ENCODE measurements at places on chromosomes 1 and 21.

GRCh38 chr1:8813016-8813763 is 4.2 kb downstream of the RERE start:
- DNase-seq, result no peak

DNA sequence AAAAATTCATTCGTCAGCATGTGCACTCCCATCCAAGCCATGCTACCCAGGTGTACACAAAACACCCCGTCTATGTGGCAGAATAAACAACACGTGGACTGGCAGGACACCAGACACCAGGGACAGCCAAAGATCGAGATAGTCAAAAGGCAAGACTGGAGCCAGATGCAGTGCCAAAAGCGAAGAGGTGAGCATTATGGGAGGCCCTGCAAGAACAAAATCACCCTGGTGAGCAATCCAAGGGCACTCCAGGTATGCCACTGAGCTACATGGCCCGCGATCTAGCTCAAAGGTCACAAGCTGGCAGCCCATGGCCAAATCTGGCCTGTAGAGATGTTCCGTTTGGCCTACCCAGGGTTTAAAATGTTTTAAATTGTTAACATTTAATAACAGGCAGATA is 33.7 kb downstream of the PLPP3 start:
- no peak for DNase-seq

DNA sequence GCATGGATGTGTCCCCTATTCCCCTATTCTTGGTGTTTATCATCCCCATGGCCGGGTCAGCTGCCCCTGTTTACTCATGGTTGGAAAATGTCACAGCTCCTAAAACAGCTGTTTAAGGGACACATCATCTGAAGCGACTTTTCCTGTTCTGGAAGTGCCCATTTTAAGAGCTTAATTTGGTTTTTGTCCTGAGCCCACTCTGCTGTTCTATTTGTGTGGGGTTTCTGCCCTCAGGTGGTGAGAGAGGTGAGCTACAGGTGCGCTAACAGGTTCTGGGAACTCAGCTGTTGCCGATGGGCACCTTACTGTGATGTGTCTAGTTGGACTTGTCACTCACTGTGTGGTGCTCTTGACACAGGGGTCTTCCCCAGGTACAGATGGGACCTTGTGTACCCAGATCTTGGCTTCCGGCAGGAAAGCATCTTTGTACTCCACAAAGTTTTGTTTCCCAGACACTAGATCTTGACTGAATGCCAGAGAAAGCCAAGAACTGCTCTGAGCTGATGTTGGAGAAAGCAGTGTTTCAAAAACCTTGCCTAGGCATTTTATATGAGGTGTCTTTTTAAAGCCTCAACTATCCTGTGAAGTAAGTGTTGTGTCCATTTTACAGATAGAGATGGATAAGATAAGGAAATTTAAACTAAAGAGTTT is 59.0 kb upstream of the CD1D start:
- DNase-seq, result peak; percentile 15

GRCh38 chr1:84379138-84379916 is 19.0 kb upstream of the DNASE2B start:
- no peak for DNase-seq

DNA sequence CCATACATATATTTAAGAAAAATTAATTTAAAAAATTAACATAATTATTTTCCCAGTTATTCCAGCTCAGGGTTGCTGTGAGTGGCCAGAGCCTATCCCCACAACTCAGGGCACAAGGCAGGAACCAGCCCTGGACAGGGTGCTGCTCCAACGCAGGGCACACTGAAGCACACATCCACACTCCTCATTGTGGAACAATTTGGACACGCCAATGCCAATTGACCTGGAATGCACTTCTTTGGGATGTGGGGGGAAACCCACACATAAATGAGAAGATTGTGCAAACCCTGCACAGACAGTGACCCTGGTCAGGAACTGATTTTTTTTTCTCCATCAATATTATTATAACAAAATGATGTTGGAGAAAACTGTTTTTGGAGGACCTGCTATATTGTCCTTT is 23.4 kb downstream of the SAMSN1 start:
- DNase-seq, result no peak

DNA sequence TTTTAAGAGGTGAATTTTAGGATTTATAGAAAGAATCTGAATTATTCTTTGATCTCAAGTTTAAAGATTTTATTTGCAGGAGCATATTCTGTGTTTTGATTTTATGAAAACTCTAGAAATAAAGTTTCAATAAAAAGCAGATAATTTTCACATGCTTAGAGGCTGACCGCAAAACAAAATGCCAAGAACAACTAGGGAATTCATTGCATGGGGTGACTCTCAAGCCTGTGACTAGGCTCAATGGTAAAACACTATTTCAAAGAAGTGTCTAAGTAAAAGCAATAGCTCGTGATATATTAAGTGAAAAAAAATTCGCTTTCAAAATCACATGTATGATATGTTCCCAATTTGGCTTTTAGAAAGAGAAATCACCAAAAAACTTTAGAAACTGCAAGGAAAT is 49.6 kb downstream of the RPL5 start:
- DNase-seq, result no peak

- DNase-seq, result no peak
Observed at GRCh38 chr1:162660574-162660973, 28.3 kb downstream of the DDR2 start.

DNA sequence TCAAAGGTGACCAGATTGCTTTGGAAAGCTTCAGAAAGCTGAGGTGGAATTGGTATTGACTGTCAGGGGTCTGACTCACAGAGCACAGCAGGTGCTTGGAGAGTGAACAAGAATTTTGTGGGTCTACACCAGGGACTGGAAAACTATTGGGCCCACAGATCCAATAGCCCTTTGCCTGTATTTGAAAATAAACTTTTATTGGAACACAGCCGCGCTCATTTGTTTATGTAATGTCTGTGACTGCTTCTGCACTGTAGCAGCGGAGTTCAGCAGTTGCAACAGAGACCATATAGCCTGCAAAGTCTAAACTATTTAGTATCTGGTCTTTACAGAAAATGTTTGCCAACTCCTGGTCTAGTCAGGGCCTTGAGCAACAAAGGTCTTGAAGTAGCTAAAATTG is 315.6 kb downstream of the NFIA start:
- DNase-seq, result no peak

- DNase-seq, result no peak
Observed at GRCh38 chr21:44375761-44376241, 22.4 kb downstream of the TRPM2 start.

GRCh38 chr1:42392255-42392654 is 11.7 kb downstream of the RIMKLA start:
- DNase-seq, result no peak

Data from stimulated activated naive CD8-positive, alpha-beta T cell treated with anti-CD3 and anti-CD28 coated beads, Interleukin-15, Interleukin-2, amounts not matched to agents 100 U/mL and 50 U/mL, for 24 hours (primary cell).